ENCODE measurements at places on chromosomes 5 and 9. TPM values are rescaled to one million over a fixed set of nuclear protein-coding genes. Genes with fewer than 3 reads are reported as not detected.
A peak's percentile ranks its signal among the peaks of the same experiment; 100 is the strongest.

The C7 gene
- total RNA-seq: not detected

The CDKN2A gene
- total RNA-seq: 5.7 TPM

- no peaks in the 10 kb centered on the region for H3K4me1 ChIP-seq
- peaks cover 22% of the 10 kb centered on the region for H3K27me3 ChIP-seq
- DNase-seq: no peak
These were observed 822 bp downstream of the RASEF start for GRCh38 chr9:83061990-83062650.

The BTNL3 gene
- total RNA-seq: not detected

DNA sequence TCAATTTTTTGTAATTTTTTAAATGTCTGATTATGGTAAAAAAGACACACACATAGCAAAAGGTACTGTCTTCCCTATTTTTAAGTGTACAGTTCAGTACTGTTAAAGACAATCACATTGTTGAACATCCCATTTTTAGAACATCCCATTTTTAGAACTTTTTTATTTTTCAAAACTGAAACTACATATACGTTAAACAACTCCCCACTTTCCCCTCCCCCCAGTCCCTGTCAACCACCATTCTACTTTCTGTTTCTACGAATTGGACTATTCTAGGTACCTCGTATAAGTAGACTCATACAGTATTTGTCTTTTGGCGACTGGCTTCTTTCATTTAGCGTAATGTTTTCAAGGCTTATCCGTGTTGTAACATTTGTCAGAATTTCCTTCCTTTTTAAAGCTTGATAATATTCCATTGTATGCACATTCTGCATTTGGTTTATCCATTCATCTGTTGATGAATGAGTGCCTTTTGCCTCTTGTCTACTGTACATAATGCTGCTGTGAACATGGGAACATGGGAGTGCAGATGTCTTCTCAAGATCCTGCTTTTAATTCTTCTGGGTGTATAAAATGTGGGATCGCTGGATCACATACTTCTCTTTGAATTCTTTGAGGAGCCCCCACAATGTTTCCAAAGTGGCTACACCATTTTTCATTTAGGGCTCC is 154.0 kb downstream of the PIK3R1 start:
- H3K27ac ChIP-seq: peak overlapping the region; percentile 74
- no peaks in the 10 kb centered on the region for H3K27me3 ChIP-seq
- H3K4me3 ChIP-seq: peak overlapping the region; percentile 58

All from T-helper 17 cell (primary cell).